ENCODE measurements at places on chromosomes 11 and 22.

- DNase-seq: peak; percentile 72
Observed at GRCh38 chr11:7573558-7574296, 59.9 kb downstream of the PPFIBP2 start.

GRCh38 chr22:42076764-42077485 is 2.6 kb upstream of the SMDT1 start:
- no peak for DNase-seq

GRCh38 chr22:34879001-34879400 is 187.0 kb upstream of the ISX start:
- DNase-seq: no peak

GRCh38 chr22:19970479-19971275 is 29.1 kb upstream of the TXNRD2 start:
- DNase-seq: peak; percentile 73

DNA sequence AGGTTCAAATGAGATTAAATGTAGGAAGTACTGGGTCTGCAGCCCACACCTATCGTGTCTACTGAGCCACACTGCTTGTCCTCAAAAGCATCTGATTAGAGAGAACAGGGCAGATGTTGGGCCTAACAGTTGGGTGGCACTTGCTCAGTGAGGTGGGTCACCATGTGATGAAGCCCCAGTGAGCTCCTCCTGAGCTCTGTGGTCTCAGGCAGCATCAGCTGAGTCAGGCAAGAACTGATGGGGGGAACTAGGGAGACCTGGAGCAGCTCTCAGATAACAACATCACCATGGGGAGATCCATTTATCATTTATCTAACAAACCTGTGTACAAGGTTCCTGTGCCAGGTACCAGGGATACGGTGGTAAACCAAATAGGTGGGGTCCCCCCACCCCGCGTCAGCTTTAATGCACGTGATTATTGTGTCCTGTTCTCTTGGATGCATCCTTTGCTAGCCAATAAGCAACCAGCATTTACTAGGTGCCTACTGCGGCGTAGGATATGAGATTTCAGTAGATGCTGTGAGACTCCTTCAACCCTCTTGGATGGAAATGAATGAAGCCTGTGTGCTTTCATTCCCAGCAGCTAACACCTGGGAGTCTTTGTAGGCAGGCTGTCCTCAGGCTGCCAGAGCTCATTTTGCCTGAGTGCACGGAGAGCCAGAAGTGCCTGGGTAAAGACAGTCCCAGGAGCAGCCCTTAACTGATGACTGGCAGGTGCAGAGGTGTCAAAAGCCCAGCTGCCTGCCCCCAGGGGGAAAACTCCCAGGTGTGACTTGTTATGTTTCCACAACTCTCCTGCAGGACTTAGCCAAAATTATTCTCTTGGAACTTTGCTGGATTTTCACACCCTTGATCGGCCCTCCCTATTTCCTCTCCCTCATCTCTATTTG is 73.6 kb upstream of the NARS2 start:
- no peak for DNase-seq

- no peak for DNase-seq
Observed at GRCh38 chr11:112837162-112837826, 123.9 kb upstream of the NCAM1 start.

GRCh38 chr11:48169717-48170116 is 46.9 kb upstream of the OR4B1 start:
- no peak for DNase-seq

DNA sequence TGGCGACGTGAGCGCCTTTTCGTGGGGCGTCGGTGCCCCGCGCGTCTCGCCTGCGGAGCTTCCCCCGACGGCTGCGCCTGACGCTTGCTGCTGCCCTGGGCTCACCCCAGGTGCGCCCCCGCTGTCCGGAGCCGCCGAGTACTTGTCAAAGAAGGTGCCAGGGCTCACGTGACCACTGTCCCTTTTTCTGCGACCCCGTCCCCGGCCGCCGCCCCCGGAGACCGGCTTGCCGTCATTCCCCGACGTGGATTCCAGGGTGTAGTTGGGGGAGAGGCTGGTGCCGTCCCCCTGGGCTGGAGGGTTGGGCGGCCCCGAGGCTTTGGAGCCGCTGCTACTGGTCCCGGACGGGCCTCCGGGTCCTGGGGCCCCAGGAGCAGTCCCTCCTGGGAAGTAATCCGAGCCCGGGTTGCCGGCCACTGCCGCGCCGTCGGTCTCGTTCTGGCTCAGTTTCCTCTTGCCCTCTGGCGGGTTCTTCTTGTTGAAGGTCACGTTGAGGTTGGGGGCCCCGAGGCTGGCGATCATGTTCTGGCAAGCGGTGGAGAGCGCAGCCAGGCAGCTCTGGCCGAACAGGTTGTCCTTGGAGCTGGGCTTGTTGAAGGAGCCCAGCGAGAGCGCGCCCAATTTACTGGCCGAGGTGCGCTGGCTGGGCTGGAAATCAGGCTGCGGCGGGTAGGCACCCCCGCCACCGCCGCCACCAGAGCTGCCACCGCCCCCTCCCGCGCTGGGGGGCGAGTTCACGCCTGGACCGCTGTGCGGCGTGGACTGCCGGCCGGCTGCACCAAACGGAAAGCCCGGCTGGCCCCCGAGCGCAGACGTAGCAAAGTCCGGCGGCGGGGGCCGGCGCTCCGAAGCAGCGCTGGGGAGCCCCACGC is 3.8 kb downstream of the MN1 start:
- no peak for DNase-seq

GRCh38 chr11:113695207-113695606 is 10.9 kb downstream of the TMPRSS5 start:
- no peak for DNase-seq

GRCh38 chr22:48245196-48245485 is 1482.7 kb downstream of the TBC1D22A start:
- DNase-seq: no peak

GRCh38 chr22:22420580-22420979 is 88.0 kb downstream of the ZNF280B start:
- no peak for DNase-seq

DNA sequence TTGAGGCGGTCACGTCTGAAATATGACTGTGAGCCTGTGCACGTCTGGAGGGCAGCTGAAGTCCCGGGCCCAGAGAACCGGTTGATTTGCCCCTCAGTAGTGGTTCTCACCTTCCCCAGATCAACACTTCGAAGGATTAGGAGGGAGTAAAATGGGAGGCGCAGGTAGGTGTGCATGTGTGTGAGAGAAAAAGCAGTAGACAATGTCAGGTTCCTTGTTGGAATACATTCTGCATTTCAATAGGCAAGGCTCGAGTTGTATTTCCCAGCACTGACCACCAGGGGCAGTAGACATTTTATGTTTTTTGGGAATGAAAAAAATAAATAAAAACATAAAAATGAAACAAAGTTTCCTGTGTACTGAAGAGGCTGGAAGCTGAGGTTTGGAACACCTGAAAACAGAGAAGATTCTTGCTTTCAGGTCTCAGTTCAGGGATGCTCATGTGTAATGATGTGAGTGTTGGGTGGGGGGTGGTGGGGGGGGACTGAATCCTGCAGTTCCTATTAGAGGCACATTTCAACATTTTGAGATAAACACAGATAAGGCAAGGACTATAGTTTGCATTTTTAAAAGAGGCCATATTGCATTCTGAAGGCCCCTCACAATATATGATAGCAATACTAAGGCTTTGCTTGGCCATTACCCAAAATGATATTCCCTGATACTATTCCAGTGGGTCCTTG is 333.9 kb downstream of the CADM1 start:
- DNase-seq: peak; percentile 37

- no peak for DNase-seq
Observed at GRCh38 chr11:18063125-18063524, 17.1 kb upstream of the TPH1 start.

DNA sequence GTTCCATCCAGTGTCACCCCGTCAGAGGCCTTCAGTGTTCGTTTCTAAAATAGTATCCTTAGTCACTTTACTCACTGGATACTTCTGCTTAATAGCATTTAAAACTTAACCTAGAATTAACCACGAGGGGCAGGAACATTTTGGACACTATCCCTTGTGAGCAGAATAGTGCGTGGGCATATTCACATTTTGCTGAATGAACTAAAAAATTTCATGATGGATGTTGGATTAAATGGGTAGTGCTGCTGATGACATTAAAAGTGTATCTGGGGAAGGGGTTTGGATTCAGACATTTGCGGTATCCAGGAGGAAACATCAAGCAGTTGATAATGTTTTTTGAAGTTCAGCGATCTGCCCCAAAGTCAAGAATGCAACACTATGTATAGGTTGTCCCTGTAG is 750 bp upstream of the NAT10 start:
- no peak for DNase-seq

- DNase-seq: no peak
Observed at GRCh38 chr11:60241786-60242185, 1.2 kb downstream of the MS4A4E start.

- DNase-seq: no peak
Observed at GRCh38 chr11:126156814-126157213, 54.6 kb downstream of the RPUSD4 start.

DNA sequence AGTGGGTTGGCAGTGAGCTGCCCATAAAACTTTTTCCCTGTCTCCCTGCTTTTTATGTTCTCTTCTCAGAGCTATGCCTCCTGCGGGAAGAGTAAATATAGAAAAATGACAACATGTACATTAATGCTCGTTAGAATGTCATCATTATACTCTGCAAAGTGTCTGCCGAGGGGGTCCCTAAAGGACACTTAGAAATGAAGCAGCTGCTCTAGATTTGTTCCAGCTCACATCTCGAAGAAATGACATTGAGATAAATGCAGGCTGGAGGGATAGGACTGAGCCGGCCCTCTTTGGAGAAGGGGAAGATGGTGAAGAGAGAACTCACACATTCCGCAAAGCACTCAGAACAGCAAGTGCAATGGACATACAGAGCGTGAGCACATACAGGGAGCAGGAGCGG is 240.0 kb downstream of the NXPE2 start:
- no peak for DNase-seq

DNA sequence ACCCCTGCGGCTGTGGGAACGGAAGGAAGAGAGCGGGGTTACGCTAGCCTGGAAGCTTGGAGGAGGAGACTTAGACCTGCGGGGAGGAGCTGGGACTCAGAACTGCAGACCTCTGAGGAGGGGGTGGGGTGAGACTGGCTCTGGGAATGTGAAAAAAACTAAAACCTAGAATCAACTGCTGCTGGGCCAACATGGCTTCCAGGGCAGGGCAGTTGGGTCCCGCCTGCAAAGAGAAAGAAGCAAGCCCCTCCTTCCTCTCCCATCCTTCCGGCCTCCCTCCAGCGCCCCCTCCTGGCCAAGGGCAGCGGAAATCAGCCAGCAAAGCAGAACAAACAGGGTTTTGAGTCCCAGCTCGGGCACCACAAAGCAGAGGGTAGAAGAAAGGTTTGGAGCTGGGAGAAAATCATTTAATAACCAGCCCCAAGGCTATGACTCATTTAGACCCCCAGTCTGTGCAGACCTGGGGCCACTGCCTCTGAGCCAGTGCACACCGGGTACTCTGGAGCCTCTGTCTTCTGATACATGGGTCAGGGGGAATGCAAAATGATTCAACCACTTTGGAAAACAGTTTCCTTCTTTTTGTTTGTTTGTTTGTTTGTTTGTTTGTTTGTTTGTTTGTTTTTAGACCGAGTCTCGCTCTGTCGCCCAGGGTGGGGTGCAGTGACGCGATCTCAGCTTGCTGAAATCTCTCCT is 7.3 kb upstream of the NCF4 start:
- peak; percentile 76 for DNase-seq

DNA sequence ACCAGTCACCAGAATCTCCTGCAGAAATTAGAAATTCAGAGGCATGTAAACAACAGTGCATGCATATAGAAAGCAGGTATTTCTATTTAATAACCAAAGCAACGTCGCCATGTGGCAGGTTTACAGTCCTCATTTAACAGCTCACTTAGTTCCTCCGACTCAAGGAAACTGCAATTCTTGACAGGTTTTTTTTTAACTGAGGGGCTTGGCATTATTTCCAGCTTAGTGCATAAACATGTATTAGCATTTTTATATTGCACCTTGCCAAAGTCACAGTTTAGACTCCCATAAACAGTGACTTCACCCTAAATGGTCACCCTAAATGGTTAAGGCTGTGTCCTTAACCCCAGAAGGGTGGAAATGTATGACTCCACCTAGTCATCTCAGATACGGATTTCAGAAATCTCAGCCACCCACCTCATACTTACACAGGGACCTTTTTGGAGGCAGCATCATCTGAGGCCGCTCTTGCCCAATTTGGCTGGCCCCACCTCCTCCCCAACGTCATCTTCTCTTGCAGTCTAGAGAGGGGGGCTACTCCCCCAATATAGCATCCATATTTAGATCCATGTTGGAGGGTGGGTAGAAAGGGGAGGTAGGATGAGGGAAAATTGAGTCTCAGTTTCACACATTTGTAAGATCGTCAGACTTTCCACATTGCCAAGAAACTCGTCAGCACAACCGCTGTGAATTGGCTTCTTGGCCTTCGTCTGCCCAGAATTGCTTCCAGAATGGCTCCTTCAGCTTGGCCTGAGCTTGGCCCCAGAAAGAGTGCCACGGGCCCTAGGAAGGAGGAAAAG is 31.8 kb upstream of the SLC35C1 start:
- no peak for DNase-seq

- no peak for DNase-seq
Observed at GRCh38 chr11:101600924-101601323, 17.1 kb upstream of the TRPC6 start.

GRCh38 chr22:19734163-19734562 is 10.8 kb downstream of the GP1BB start:
- no peak for DNase-seq

DNA sequence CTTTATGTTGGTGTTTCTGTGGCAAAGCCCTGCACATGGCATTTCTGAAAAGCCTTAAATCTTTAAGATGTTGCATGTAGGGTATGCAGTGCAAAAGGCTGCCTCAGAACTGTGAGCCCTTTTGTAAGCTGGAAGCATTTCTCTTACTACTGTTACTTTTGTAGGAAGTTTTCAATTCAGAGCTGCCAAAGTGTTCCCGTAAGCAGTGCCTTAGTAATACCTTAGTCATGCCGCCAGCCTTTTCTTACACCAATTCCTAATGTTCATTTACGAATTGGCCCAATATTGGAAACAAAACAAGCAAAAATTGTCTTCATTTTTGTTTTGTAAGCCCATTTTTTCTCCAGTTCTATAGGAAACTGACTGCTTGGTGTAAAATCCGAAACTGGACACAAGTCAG is 67.4 kb upstream of the RASSF10 start:
- DNase-seq: no peak

GRCh38 chr11:6438979-6439571 is 1.7 kb downstream of the HPX start:
- peak; percentile 62 for DNase-seq

DNA sequence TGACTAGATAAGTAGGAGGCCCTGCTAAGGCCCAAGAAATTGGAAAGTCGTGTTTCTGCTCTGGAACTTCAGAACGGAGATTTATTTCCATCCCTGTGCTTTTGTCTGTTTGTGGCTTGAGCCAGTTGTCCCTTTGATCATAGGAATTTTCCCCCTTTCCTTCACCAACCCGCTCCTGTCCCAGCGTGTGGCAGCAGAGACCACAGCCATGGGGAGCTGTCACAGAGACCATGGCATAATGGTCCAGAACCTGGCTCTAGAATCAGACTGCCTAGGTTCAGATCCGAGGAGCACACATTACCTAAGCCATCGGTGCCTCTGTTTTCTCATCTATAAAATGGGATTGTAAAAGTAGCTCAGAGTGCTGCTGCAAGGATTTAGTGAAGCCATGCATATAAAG is 128.1 kb downstream of the GALNT18 start:
- DNase-seq: no peak

- no peak for DNase-seq
Observed at GRCh38 chr11:78351193-78351592, 66.4 kb downstream of the GAB2 start.
